Fibroblast of skin of scalp (primary cell): ENCODE measurements at places on chromosomes 7 and 10.

DNA sequence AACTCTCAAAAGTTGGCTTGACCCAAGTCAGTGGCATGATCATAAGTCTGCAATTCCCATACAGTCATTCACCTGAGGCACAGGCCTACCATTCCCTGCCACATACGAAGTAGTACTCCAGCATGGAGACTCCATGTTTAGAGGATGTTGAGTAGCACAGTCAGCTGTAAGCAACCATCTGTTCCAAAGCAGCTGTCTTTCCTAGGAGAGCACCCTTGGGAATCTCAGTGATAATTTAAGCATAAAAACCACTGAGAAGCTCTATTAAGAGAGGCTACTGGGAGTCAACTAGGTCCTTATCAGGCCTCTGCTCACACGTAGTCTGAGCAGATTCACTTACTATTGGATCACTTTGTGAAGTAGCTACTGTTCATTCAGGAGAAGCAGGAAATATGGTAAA is 61.6 kb upstream of the UNC5B start:
- DNase-seq: no peak

GRCh38 chr7:115476671-115477181 is 553.8 kb downstream of the TFEC start:
- DNase-seq: no peak

DNA sequence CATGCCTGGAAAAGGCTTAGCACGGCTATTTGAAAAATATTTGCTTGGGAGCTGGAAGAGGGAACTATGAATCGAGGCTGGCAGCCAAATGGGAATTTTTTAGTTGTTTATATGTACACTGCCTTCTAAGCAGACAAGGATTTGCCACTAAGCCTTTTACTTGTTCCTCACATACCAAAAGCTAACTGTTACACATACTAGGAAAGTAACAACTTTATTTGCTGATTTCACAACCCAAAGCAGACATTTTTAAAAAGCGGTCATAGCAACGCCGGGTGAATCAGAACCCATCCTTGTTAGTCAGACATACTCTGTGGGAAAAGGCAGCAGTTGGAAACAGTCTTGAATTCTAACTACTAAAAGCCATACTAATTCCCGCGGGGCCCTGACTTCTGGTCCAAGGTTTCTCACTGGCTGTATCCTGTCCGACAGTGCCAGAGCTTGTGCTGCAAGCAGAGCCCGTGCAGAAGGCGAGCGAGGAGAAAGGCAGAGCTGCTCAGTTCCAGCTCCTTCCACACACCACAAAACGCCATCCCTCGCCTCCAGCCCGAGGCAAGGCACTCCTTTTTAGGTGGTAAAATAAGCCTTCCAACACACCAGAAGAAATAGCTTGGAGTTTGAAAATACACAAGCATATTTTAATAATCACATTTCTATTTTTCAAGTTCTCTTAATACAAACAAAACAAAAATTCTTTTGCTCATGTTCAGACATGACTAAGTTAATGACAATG is 89.2 kb downstream of the RNF216 start:
- DNase-seq: peak; percentile 100

DNA sequence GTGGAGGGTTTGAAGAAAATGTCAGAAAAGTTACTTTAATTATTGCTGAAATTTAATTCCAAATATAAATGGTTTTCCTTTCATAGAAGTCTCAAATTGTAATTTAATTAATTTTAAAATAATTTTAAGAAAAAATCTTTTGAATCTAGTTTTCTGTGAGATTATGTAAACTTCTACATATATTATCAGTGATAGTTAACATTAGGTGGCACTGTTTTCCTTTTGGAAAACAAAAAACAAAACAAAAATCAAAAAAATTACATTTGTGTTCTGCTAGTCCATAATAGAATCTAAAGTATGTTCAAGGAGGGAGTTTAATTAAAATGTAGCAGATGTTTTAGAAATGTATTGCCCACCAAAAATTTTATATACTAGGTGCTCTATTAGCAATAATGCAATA is 1456.7 kb downstream of the REEP3 start:
- no peak for DNase-seq

DNA sequence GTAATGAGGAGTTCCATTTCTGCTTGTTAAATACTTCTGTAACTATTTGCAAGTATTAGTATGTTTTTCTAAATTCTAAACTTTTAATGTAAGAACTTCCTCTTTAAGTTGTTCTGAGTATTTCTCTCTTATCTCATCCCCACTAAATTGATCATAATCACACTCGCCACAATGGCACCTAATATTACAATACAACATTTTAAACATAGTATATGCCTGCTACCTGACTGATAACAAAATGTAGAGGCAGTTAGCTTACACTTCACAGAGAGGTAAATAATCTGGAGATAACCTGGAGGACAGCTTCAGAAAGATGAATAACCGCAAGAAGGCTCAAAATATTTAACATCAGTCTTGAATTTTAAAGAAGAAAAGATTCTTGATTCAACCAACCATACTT is 48.6 kb downstream of the HIBADH start:
- DNase-seq: no peak
